ENCODE measurements at places on chromosomes 12 and 14.
A peak's percentile ranks its signal among the peaks of the same experiment; 100 is the strongest.

DNA sequence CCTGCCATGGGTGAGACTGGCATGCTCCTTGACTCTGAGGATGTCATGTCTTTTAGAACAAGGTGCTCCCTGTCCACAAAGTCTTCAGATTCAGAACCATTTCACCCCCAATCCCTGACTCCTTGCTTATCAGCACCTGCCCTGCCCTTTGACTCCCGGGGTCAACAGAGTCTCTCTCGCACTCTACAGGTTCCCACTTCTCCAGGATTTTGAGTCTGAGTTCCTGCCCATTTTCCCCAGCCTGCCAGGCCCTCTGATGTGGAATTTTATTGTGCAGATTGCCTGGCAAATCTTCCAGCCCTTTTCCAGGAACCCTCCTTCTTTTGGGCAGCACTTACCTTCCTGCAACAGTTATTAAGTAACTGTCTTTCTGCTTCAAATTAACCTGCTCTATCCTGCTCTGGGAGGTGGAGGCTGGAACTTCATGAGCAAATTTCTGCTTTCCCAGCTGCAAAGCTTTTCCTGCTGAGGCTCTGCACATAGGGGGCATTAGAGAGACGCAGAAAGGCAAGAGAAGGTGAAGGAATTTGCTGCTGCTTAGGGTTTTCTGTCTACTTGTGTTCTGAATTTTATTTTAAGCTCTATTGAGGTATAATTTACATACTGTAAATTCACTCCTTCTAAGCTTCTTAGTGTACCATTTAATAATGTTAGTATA lies 259.1 kb downstream of the PCNX1 start:
- DNase-seq = peak; percentile 39

DNA sequence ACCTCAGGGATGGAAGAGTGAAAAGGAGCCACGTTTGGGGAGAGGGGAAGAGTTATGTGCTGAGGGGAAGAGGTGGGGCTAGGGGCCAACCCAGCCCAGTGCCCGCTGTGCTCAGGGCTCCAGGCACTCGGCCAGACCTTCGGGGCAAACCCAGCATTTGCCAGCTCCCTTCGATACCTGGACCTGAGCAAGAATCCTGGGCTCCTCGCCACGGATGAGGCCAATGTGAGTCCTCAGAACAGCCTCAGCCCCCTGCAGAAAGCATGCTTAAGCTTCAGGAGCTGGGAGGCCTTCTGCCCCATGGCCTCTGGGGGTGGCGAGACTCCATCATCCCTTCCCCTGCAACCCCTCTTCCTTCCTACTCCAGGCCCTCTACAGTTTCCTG lies 5.0 kb downstream of the CARMIL3 start:
- DNase-seq = no peak

DNA sequence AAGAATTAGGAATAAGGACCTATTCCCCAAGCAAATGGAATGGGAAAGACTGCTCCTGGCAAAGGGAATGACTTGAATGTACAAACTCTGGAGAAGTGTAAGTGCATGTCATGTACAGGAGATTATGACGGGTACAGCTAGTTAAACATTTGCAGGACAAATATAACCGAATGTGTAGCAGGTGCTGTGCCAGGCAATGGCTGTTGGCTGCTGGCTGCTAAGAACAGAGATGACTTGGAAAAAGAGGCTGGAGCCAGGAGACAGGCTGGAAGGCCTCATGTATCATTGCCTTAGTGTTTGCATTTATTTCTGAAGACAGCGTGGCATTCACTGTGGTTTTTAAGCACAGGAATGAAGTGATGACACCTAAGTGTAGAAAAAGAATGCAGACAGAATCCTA lies 136.8 kb downstream of the TTC8 start:
- DNase-seq = no peak

DNA sequence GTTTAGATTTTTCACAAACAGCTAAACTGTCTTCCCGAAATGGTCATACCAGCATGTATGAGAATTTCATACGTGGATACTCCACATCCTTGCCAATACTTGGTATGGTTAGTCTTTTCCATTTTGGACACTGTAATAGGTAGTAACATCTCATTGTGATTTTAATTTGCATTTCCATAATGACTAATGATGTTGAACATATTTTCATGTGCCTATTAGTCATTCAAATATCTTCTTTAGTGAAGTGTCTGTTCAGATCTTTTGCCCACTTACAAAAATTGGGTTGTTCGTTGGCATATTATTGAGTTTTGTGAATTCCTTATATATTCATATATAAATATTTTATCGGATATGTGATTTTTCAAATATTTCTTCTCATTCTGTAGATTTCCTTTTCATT lies 78.0 kb upstream of the GNG2 start:
- DNase-seq = no peak

GRCh38 chr12:6279256-6279628 lies 31.2 kb upstream of the PLEKHG6 start:
- no peak for DNase-seq

- no peak for DNase-seq
Measured at GRCh38 chr12:107859367-107859766, 84.9 kb downstream of the ASCL4 start.

DNA sequence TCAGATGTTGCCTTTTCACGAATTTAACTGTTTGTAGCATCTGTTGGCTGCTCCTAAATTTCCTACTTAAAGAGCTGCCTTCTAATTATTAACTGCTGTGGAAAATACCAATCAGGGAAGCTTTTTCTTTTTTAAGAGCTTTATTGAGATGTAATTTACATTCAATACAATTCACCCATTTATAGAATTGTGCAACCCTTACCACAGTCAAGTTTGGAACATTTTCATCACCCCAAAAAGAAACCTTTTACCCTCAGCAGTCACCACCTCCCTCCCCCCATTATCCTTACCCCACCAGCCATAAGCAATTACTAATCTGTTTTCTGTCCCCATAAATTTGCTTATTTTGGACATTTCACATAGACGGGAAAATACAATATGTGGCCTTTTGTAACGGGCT lies 1.4 kb downstream of the PCNX4 start:
- no peak for DNase-seq

- DNase-seq = no peak
Measured at GRCh38 chr14:64721391-64721791, 17.2 kb downstream of the PLEKHG3 start.

GRCh38 chr12:56565510-56566101 lies 44.0 kb downstream of the RBMS2 start:
- peak; percentile 47 for DNase-seq

- DNase-seq = no peak
Measured at GRCh38 chr12:111027431-111027830, 107.1 kb upstream of the MYL2 start.

- DNase-seq = no peak
Measured at GRCh38 chr14:64444984-64445845, 20.1 kb upstream of the AKAP5 start.

DNA sequence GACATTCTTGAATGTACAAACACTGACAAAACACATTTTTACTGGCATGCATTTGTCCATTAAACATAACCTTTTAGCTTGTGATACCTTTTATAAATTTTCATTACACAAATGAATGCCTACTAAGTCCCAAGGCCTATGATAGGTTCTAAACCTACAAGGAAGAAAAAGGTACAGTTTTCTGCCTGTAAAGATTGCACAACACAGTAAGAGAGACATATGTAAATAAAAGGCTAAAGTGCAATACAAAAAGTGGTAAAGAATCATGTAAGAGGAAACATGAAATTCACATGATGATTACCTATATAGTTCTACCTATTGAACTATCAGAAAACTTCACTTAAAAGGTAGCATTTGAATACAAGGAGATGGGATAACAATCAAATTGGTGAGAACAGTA lies 14.6 kb upstream of the ARID4A start:
- DNase-seq = no peak

DNA sequence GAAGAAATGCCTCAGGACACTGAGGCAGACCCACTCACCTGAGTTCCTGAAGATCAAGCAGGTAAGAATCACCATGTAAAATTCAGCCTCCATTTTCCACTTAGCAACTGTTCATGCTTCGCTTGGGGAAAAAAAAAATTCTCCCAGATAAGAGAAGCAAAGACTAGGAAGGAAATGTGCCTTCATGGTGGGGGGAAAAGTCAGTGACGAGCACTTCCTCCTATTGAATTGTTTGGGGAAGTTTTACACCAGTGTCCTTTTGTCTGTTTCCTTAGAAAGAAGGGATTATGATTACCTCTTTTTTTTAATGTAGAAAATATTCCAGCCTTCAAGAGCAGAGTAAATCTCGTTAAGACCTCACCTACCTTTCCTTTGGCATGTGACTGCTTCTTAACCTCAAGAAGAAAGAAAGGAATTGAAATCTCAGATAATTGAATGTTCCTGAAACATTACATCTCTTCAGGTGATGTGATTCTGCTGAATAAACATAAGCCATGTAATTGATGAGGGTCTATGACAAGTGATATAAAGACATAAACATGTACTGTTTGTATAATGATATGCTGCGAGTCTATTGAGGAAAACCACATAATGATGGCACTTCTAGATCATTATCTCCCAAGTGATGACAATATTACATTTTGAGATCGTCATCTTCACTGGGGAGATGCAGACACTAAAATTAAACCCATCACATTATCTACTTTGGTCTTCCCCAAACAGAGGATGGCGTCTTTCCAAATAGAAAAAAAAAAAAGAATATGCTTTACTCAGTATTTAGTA lies at the start of gene PTPRB:
Gene PTPRB, minus strand, starts transcription at position 127 of the 783 bp plus-strand sequence. Its CDS starts 34 bp downstream, at position 93.
- no peak for DNase-seq

- peak; percentile 37 for DNase-seq
Measured at GRCh38 chr14:57389646-57390036, 745 bp upstream of the NAA30 start.

DNA sequence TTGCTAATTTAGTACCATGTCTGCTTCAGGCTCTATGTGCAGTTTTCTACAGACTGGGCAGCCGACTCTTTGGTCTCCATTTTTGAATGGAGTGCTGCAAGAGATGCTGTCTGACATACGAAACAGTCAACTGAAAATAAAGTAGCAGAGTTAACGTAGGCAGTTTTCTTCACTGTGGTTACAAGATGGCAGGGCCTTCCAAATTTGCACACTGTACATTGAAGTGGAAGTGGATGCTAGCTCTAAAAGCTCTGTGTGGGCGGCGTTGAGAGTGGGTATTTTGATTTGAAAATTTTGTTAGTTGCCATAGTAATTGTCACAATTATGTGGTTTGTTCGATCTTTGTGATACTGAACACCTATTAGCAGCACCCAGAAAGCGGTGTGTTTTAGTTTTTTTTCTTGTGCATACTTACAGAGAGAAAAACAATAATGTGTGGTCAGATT lies 154.9 kb upstream of the ATP2B1 start:
- DNase-seq = no peak

DNA sequence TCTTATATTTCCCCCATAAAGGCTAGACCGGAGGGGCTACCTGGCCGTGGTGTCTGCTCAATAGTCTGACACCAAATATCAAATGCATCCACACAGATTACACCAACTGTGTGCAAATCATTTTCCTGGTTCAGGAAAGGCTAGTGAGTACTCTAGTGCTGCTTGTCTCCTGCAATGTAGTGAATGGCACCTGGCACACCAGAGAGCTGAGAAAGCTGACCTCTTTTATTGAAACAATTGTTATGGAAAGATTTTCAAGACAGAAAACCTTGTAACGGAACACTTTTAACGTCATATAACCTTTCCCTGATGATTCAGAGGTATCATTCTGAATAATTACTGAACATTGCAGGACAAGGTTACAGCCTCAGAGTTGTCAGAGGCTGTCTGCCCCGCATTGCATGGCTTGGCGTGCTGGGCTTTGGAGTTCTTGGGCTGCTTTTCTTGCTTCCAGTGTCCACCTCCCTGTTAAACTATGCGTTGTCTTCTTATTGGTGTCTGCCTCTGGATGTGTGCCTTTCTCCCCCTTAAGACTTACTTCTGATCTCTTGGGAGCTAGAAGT lies 40.7 kb upstream of the HDAC7 start:
- no peak for DNase-seq

GRCh38 chr12:2543801-2544200 lies 251.0 kb upstream of the FKBP4 start:
- no peak for DNase-seq

- DNase-seq = no peak
Measured at GRCh38 chr12:116303929-116304328, 26.4 kb upstream of the MED13L start.

DNA sequence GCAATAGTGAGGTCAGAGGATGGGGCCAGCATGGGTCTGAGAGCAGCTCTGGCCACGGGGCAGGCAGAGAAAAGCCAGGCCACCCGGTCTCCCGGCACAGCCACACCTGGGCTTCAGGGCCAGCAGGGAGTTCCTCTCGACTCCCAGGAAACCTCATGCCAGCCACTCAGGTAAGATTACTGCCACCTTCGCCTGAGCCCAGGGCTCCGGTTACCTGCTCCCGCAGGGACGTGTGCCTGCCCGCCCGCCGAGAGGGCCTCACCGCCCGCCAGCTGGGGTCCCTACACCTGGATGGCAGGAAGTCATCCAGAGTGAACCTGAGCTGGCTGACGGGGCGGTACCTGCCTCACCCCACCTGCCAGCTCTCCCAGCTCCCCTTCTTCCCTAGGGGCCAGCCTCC lies 7.3 kb downstream of the JAG2 start:
- no peak for DNase-seq

DNA sequence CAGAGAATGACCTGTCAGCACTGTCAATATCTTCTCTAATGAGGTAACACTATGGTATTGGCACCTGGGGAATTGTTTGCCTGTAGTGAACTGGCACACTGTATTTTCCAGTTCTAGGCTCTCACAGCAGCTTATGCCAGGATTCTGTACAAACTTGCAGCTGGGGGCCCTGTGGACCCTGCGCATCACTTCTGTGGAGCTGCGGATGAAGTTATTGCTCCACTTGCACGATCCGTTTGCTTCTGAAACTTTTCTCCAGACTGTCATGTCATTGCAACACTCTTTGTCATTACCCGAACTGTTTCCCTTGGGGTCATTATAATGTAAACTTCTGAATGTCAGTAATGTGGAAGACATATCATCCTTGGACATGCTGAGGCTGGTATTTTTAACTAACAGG lies 3.9 kb downstream of the RNASE11 start:
- DNase-seq = no peak

- no peak for DNase-seq
Measured at GRCh38 chr14:91339671-91340369, 77.8 kb downstream of the CCDC88C start.

GRCh38 chr12:97714107-97714563 lies 251.5 kb downstream of the RMST start:
- DNase-seq = no peak

DNA sequence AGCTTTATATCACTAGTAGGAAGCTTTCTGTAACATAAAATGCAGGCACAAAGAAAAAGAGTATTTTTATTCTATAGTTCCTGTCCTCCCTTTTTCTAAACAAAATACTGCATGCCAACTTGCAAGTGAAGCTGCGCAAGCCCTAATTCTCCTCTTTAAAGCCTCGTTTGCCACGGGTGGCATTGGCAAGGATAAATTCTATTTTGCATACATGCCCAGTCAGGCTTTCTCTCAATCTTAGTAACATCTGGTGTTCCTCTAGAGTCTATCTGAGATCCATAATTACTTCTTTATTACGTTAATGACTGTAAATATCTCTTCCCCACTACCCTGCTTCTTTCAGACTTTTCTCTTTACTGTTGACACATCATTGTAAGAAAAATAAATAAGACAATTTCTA lies 97.1 kb upstream of the DAAM1 start:
- no peak for DNase-seq

GRCh38 chr12:48814262-48815125 lies 3.8 kb upstream of the CACNB3 start:
- peak; percentile 81 for DNase-seq
